ENCODE measurements at places on chromosomes 11 and 22.
A peak's percentile ranks its signal among the peaks of the same experiment; 100 is the strongest.

- no peak for DNase-seq
Observed at GRCh38 chr22:30555282-30556210, 9.0 kb upstream of the SEC14L6 start.

DNA sequence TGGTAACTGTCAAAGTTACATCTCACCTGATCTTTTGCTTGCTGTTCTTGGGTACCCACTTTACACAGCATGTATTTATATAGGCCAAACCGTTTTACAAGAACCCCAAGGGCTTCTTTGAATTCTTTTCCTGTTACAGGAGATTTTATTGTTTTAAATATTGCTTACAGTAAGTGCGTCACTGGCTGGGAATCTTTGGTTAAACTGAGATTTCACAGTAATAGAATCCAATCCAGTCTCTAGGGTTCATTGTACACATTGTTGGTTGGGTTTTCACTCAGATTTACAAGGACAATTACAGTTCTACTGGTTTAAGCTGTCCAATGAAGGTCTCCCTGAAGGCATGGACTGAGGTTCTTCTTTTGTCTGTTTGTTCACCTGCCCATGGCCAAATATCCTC, 171.7 kb downstream of the INSC start:
- no peak for DNase-seq

GRCh38 chr11:88115828-88116755, 59.2 kb downstream of the RAB38 start:
- no peak for DNase-seq

GRCh38 chr11:10407055-10407454, 48.0 kb upstream of the AMPD3 start:
- no peak for DNase-seq

- no peak for DNase-seq
Observed at GRCh38 chr11:77052518-77052917, 14.3 kb upstream of the CAPN5 start.

DNA sequence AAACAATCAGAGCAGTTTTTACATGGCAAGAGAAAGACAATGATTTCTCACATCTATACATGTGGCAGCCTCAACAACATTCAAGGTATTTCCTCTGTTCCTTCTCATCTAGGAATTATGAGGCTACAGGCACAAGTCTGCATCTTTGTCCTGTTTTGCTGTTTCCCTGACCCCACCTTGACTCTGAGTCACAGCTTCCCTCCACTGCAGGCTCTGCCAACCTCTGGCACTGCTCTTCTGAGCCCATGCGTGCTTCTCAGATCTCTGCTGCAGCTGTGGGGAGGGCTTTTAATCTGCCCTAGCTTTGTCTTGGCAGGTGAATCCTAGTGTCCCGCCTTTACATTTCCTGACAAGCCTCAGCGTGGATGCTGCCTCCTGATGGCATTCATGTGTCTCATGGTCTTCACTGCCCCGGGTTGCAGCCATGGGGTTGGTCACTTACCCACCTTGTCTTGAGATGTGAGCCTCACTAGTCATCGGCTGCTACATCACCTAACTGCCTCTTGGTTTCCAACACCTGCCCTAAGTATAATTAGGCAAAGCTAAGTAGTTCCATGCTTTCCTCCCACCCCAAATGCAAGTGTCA, 578.5 kb downstream of the TBC1D22A start:
- no peak for DNase-seq

GRCh38 chr11:47369676-47370075, 8.7 kb downstream of the SPI1 start:
- no peak for DNase-seq

DNA sequence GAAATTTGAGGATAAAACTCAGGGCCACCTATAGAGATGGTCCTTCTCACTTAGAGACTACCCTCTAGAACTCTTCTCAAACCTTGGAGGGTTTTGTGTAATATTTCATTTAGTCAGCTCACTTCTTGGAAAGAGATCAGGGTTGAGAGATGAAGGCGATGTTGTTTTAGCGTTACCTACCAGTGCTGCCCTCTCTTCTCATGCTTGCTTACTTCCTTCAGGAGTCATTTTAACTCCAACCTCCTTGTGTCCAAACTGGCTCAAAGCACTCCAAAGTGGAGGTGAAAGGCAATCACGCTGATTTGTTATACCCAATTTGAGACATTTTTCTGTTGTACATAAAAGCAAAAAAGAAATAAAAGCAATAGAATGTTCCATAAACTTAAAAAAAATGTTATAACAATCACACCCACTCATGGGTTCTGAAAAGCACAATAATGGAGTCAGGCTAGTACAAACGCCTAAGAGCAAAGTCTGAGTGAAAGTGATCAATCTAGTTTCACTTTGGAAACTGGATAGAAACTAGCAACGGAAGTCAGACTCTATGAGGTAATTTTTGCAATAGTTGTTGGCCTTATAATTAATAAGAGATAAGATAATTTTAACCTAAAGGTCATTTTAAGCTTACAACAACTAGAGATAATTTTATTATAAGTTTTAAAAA, 117.1 kb downstream of the MRTFA start:
- no peak for DNase-seq

DNA sequence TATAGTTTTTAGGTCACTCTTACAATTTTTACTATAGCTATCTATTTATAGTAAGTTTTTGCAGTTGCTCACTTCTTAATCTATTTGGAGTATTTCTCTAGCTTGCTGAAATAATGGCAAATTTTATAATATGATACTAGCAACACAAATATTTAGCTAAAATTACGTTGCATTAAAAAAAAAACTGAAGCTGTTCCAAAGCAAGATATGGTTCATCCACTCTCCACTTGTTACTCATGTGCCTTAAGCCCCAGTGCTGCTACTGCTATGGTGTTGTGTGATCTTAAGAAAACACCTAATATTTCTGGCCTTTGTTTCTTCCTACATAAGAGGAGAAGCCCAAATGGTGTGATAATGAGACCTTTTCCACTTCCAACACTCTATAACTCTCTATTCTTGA, 479 bp downstream of the MMP3 start:
- no peak for DNase-seq

DNA sequence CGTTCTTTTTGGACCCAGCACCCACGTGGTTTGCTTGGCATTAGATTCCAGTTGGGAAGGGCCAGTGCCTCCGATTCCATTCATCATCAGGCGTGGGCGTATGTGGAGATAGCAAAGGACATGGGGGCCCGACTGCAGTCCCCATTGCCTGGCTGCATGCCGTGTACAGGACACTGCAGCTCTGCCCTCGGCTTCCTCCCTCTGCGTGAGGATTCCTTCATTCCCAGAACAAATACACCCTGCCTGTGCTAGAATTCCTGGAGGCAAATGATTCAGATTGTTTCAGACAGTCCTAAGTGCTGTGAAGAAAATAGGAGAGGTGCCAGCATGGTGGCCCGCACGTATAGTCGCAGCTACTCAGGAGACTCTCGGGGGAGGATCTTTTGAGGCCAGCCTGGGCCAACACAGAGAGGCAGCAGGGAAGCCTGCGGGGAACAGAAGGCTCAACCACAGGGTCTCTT, 15.4 kb downstream of the DERL3 start:
- DNase-seq = no peak

DNA sequence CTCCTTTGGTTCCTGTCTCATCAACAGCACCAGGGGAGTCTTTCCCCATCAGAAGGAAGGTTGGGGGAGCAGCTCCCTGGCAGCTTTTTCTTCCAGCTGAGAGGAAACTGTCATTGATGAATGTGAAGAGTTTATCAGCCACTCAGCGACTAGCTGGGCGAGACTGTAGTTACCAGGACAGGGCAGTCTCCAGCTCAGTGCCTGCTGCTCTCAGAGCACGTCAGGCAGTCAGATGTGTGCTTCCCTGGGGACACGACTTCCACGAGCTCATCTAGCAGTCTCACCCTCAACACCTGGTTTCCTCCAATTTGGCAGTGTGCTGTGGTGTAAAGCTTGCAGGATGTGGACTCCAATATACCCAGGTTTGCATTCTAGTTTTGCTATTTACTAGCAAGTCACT, 12.5 kb upstream of the C1QTNF4 start:
- no peak for DNase-seq

DNA sequence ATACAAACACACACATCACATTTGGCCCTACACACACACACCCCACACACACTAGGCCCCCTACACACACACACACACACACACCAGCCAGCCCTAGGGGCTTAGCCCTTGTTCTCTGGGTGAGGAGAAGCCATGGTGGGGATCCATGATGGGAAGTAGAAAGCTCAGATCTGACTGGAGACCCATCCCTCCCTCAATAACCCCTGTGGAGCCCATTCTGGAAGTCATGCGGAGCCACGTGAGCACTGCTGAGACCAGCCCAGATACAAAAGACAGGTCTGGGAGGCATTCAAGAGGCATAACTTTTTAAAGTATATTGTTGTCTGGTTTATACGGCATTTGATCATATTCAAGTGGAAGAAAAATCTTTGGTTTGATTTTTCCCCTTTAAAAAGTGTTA, 448.5 kb downstream of the SOX6 start:
- DNase-seq = no peak

DNA sequence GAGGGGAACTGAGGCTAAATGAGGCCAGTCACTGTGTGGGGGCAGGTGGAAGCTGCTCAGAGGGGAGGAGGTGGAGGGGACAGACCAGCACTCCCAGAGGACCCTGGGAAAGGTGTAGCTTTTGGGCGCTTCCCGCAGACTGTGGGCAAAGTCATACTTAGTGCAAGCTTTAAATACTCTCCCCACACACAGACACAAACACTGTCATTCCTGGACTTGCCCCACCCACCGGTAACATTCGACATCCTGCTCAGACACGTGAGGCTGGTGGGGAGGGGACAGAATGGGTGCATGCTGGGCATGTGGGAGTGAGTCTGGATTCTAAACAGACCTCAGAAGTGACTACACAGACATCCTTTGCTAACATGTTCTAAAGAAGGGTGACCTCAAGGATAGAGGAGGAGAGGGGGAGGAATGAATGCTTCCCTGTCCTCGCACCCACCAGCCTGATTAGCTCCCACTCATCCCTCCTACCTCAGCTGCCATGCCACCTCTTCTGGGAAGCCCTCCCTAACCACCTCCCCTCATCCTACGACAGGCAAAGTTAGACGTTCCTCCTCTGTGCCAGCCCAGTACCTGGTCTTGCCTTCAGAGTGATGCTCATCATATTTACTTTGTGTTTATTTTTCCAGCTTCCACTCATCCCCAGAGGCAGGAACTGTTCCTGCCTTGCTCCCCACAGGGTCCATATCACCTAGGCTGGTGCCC, 22.2 kb downstream of the TSKU start:
- DNase-seq = no peak

DNA sequence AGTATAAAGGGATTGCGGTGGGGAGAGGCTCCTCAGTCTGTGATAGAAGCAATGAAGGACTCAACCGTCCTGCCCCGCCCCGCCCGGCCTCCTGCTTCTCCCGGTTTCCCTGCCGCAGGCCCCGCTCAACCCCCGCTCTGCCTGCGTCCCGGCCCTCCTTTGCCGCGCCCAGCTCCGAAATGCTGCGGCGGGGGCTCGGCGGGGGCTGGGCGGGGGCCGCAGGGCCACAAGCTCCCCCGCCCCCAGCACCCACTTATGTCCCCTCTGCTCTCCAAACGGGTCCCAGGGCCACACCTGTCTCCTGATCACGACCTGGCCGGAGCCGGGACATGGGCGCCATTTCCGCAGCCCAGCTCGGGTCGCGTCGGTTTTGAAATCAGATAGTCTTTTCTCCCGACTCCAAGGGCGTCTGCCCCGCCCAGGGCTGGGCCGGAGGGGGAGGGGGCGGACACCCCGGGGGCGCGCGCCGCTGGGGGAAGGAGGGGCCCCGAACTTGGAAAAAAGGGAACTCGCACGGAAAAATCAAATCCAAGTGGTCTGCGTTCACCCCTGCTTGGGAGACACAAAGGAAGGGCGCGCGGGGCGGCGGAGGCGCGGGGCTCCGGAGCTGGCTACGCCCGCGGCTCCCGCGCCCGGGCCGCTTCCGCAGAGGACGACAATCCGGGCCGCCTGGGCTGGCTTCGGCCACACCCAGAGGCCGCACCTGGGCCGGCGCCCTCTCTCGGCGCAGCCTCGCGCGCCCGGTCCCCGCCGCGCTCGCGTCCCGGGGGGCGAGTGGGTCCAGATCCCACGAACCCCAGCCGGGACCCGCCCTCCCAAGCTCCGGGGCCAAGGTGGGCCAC, 70.6 kb upstream of the EP300 start:
- DNase-seq = peak; percentile 19

DNA sequence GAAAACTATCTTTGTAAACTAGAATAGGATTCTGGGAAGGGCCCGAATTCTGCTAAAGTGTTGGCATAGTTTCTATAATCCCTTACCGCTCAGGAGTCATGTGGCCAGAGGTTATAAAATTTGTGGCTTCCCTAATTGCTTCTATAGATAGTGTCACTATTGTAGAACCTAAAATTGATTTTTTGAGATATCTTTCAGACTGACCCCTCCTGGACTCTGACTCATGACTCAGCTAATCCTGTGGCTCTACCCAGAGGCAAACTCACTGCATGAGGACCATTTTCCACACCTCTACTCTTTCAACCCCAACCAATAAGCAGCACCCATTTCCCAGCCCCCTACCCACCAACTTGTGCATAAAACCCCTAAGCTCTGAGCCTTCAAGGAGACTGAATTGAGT, 61.8 kb upstream of the PRSS23 start:
- DNase-seq = no peak

- DNase-seq = no peak
Observed at GRCh38 chr11:94844031-94844430, 75.9 kb downstream of the AMOTL1 start.

GRCh38 chr11:131999084-131999483, 628.7 kb downstream of the NTM start:
- DNase-seq = no peak

DNA sequence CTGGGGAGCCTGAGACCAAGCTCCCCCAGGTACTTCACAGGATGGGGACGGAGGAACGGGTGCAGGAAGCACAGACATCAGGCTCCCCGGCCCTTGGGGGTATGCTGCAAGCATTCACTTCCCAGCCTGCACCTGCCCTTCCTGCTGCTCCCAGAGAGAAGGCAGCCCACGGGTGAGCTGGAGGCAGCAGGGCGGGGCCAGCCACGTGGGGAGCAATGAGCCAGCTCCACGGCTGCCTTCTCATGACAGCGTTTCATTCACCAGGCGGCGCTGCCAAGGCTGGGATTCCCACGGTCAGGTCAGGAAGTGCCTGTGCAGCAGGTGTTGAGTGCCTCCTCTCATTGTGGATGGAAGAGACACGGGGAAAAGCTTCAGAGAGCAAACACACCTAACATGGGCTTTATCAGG, 14.5 kb upstream of the PHLDA2 start:
- DNase-seq = no peak
